ENCODE measurements at places on chromosomes 16 and 17.

DNA sequence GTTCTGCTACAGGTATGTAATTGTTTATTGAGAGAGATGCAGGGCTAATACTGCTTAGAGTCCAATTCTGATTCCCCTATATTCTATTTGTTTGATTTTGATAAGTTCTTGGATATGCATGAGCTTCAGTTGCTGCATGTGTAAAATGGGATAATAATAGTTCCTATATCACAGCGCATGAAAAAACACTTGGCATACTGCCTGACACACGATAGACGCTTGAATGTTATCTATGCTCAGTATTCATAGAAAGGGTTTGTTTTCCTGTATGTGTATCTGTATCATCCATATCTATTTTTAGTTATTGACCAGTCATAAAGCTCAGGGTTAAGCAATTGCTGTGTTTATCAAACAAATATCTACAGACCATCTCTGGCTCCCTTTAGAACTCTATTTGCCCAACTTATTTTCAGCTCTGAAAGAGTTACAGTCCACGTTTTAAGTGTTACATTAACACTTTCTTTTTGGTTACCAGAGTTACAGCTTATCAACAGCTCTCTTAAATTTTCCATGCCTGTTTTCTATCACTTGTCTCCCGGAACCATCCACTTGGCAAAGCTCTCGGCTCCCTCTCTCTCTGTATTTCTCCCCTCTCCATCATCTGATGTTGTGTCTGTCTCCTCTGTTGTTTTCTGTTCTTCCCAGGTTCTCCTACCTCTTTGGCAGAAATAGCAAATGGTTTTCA is 334.8 kb downstream of the CBLN1 start:
- DNase-seq = no peak

GRCh38 chr16:15907863-15908478 is 19.6 kb upstream of the CEP20 start:
- no peak for DNase-seq

DNA sequence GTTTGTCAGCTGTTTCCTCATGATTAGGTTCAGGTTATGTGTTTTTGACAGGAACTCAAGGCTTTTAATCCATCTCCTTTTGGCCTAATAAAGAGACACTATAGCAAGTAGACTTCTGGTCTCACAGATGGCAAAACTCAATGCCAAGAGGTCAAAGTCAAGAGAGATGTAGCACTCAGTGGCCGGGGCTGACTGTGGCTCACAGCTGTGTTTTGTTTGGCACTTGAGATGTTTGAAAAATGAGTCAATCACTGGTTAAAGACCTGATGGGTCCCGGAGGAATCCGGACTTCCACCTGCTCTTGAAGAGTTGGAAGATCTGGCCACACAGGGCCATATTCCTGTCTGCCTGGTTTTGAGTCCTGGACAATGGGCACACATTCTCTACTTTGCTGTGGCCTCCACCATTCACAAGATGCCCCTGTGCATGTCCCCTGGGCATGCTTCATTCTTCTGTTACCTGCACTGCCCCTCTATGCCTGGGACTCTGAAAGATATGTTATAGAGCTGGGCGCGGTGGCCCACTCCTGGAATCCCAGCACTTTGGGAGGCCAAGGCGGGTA is 210.3 kb downstream of the SNX29 start:
- DNase-seq = no peak

DNA sequence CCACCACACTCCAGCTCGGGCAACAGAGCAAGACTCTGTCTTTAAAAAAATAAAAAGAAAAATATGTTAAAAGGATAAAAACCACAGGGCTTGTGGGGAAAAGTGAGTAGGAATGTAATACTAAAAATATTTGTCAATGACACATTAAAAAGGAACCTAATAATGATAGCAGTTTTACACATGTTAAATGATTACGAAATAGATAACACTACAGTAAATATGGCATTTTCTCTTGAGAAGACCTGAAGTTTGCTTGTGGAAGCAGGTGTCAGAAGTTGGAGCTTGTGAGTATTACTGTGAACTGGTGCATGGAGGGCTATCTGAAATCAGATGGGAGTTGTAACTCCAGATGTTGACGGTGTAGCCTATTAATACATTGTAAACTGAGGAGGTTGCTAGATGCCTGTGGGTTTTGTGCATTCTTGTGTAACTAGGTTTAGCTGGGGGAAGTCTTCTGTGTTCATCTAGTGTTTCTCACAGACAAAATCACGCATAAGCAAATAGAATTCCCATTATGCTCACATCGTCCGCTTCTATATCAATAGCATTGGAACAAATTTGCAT is 44.2 kb upstream of the CLEC18A start:
- no peak for DNase-seq

DNA sequence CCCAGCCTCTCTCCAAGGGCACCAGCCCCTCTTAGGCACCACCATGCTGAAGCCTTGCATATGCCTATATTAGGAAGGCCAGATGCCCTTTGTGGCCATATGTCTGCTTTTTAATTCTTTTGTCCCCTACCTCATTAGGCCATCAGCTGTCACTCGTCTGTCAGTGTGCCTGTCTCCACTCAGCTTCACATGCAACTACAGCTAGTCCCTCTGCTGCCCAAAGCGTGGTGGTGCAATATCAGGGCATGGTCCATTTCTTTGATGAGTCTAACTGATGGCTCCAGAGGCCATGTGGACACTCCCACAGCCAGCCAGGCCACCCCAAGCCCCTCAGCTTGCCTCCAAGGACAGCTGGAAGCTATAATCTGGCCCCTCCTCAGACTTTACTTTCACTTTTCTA is 36.3 kb downstream of the MYO18A start:
- DNase-seq = no peak

DNA sequence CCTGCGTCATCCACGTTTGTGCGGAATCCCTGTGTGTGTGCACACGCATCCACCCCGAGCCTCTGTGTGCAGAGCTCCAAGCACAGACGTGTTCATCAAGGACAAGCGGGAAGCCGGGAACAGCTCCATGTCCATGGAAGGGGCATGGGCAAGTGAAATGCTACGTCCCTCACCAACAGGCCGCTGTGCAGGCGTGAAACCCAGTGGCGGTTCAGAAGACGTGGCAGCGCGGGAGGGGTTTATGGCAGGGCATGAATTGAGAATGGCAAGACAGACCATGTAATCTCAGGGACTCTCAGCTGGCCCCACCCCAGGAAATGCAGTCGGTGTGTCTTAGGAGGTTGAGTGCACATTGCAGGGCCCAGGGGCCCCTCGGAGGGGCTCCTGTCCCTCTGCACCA is 52.7 kb downstream of the TBC1D16 start:
- no peak for DNase-seq

DNA sequence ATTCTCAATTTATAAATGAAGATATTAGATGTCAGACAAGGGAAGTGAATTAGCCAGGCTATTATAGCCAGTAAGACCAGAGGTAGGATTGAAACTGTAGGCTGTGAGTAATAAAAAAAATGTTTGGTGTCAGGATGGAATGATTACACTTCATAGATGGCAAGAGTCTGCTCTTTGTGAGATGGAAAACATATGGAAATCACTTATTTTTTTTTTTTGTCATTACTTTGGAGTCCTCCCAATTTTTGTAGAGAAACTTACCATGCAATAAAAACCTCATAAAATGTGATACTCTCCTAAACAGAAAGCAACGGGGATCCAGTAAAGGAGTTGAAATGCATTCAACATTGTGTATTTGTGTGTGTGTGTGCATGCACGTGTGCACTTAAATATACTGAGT is 532.7 kb upstream of the CDH8 start:
- DNase-seq = no peak

DNA sequence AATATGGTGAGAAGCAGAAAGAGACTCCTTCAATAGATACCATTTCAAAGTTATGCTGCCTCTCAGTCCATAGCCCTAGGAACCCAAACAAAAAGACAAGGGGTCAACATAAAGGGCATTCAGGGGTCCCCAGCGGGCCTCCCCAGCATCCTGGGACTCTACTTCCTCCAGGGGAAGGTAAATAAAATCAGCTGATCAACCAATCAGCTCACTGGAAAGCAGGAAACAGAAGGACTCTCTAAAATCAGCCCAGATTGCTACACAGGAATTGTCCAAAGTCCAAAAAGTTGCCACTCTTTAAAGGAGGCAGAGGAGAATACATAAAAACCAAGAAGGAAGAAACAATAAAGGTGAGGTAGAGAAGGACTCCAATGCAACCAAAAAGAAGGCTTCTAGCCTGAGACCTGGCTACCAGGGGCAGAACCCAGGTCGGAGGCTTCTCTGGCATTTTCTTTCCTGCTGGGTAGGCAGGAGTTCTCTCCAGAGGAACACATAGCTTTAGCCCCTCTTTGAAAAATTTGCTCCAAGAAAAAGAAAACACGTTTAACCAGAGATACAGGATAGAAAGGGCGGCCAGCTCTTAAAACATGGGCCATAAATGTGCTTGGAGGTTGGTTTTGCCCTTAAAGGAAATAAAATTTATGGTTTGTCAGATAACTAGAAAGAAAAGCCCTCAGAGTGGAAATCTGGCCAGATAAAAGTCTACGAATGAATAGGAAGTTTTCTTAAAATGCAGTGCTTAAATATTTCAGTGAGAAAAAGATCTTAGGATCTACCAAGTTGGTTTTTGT is 404.6 kb downstream of the SOX9 start:
- no peak for DNase-seq

DNA sequence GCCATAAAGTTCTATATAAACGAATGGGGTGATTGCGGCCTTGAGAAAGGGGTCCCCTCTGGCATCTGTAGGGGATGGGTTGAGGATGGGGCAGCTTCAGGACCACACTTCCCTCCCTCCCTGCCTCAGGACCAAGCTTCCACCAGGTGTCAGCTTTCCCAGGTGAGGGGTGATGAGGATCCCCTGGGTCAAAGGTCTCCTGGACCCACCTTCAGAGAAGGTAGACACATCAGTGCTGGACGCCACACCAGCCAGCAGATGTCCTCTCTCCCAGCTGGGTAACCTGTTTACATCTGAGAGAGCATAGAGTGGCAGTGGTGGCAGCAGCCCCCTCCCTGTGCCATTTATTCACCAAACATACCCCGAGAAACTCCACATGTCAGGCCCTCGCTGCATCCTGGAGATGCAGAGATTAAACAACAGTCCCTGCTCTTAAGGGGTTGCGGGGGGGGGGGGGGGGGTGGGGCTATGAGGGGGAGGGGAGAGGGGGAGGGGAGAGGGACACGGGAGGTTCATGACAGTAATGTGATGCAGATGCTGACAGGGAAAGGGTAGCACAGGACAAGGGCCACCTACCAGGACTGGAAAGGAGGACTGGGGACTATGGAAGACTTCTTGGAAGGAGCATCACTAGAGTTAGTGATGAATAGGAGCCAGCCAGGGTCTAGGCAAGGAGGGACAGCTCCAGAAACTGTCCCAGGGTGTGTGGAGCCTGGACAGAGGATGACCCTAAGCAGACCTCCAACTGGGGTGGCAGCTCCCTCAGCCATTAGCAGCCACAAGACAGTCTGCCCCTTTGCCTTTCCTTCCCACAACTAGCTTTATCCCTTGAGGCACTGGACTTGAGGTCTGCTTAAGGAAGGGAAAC is 5.0 kb downstream of the PROCA1 start:
- no peak for DNase-seq

DNA sequence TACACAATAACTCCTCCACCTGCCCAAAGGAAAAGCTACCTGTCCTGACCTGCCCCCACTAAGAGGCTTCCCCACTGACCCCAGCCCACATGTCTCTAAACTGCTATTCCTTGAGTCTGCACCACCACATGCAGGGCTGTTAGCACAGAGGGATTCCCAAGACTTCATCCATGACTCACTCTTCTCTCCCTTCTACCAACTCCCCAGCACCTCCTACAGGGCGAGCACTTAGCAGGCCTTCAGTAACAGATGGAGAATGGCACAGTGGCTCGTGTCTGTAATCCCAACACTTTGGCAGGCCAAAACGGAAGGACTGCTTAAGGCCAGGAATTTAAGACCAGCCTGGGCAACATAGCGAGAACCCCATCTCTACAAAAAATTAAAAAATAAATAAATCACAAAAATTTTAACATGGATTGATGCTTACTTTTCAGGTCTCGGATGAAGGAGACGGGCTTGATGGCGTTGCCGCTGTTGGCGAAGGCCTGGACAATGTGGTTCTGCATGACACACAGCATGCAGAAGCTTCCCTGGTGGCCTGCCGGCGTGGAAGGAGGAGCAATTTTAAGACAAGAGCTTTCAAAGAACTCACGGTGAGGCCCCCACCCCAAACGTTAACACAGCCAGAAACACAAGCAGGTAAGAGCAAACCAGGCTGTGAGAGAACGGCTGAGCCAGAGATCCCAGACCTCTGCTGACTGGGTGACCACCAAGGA is 12.0 kb downstream of the USP36 start:
- DNase-seq = no peak

DNA sequence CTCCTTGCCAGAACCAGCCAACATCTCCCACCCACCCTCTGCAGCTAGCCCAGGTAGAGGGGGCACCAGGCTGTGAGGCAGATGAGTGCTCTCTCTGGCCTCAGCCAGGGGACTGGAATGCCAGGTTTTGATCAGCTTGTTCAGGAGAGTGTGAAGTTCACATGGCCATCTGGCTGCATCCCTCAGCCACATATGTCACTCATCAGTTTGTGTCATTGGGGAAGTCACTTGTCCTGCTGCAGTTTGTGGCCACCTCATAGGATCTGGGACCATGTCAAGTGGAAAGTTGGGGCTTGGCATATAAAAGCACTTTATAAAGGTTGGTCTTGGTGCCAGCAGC is 147.6 kb downstream of the SOCS1 start:
- no peak for DNase-seq

DNA sequence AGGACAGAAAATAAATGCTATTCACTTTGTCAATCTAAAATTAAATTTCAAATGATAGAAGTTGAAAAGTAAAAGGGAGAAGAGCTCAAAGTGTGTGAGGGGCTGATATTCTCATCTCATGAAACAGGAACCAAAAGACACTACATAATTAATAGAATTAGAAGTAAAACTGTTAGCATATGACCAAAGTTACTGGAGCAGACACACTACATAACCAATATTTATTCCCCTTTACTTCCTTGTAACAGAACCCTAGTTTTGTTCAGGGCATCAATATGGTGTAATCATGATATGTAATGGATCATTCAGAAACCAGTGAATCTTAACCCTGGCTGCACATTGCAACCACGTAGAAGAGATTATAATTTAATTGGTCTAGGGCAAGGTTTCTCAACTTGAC is 109.5 kb upstream of the SIAH1 start:
- no peak for DNase-seq

GRCh38 chr16:46428108-46429061 is 192.8 kb downstream of the SHCBP1 start:
- DNase-seq = no peak

- DNase-seq = no peak
Measured at GRCh38 chr16:74766729-74767128, 7.9 kb downstream of the FA2H start.

DNA sequence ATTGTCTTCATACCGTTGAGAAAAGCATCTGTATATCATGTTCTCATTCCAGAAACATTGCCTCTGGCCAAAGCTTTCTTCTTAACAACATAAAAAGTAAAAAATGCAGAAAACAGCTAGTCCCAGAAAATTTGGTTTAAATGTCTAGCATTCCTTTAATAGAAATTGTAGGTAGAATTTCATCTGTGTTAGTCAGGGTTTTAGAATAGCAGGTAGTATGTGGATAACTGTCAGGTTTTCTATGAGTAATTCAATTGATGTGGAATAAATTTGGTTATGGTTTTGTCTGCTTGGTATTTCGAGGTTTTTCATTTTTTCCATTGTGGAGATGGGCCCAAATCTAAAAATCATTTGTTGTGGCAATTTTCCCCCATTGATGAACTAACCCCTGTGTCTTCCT is 616.7 kb downstream of the KCNJ2 start:
- DNase-seq = no peak

GRCh38 chr16:50967827-50968612 is 183.1 kb downstream of the SALL1 start:
- DNase-seq = no peak

GRCh38 chr17:1647802-1648171 is 1.9 kb downstream of the RILP start:
- DNase-seq = no peak
